Activated naive CD4-positive, alpha-beta T cell treated with anti-CD3 and anti-CD28 coated beads, Interleukin-2, amount 50 U/mL, for 16 hours (primary cell): ENCODE measurements at places on chromosomes 13 and 19.

DNA sequence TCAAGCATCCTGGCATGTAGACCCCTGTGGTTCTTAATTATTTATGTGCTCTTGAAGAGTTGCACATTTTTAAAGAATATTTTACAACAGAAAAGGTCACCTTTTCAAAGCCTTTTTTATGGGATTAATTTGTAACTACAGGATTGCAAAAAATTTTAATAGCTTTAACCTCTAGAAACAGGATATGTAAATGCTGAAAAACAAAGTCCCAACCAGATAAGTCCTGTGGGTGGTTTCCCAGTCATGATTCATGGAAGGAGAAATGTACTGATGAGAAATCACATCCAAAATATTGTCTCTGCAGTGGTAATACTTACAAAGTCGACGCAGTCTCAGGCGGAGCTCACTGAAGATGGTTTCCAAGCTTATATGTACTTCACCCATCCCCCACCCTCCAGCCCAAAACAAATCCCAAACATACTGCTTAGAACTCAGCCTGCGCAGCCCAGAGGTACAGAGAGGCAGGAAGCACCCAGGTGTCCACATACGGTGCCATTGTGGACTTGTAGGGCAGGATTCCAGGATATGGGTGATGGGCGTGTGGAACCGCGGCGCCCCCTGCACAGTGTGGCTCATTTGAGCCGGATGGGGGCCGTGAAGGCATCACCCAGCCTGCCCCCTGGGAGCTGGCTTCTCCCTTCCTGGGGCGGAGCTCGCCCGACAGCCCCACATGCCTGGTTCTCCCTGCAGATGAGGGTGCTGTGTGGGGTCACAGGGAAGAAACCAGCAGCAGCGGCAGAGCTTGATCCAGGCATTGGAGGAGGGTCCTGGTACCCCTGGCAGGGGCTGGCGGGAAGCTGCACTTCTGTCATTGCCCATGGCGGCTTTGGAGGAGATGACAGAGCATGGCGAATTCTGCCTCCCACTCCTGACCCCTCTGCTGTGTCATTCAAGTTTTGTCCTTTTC is 101.2 kb downstream of the ATP11A start:
- no peak for DNase-seq

GRCh38 chr13:114185182-114185971 is 6.3 kb downstream of the CFAP97D2 start:
- DNase-seq: no peak

- no peak for DNase-seq
Measured at GRCh38 chr13:80214521-80214991, 126.4 kb downstream of the SPRY2 start.

DNA sequence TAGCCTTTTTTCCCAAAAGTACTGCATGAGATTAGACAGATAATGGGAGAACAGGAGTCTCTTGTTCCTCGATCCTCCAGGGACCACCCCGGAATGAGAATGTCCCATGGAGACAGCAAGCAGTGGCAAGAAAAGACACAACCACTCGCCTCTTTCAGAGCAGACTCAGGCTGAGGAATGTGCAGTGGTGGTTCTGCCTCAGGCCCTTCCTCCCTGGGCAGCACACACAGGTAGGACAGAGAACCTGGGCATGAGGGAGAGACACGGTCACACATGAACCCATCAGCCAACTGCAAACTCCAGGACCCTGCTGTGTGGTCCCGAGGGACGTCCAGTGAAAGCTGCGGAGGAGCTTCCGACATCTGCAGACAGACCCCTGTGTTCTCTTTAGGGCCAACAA is 31.0 kb downstream of the CRYL1 start:
- no peak for DNase-seq
